ENCODE measurements at places on chromosomes 1 and 21. TPM values are rescaled to one million over a fixed set of nuclear protein-coding genes. Genes with fewer than 3 reads are reported as not detected.
A peak's percentile ranks its signal among the peaks of the same experiment; 100 is the strongest.

SYT14 gene
- total RNA-seq, result 0.09 TPM

TMEM53 gene
- total RNA-seq, result 13.5 TPM

HTR1D gene
- not detected for total RNA-seq

SPRR5 gene
- not detected for total RNA-seq

COL24A1 gene
- total RNA-seq, result 4.7 TPM

TRAF3IP3 gene
- total RNA-seq, result 0.91 TPM

ARHGAP29 gene
- 30.7 TPM for total RNA-seq

C1QB gene
- total RNA-seq, result 198 TPM

IL24 gene
- not detected for total RNA-seq

- DNase-seq, result no peak
These were observed 147.8 kb upstream of the CD34 start for GRCh38 chr1:208058756-208059155.

GRCh38 chr1:42480921-42481320 lies 17.8 kb downstream of the CCDC30 start:
- DNase-seq, result no peak

GRCh38 chr1:213135572-213135971 lies 84.5 kb downstream of the RPS6KC1 start:
- no peak for DNase-seq

- no peak for DNase-seq
These were observed 279.4 kb downstream of the RGS7 start for GRCh38 chr1:241077386-241078147.

- no peak for DNase-seq
These were observed 62.8 kb upstream of the NEK2 start for GRCh38 chr1:211738096-211738690.

- no peak for DNase-seq
These were observed 186.3 kb downstream of the VPS13D start for GRCh38 chr1:12416101-12416500.

DNA sequence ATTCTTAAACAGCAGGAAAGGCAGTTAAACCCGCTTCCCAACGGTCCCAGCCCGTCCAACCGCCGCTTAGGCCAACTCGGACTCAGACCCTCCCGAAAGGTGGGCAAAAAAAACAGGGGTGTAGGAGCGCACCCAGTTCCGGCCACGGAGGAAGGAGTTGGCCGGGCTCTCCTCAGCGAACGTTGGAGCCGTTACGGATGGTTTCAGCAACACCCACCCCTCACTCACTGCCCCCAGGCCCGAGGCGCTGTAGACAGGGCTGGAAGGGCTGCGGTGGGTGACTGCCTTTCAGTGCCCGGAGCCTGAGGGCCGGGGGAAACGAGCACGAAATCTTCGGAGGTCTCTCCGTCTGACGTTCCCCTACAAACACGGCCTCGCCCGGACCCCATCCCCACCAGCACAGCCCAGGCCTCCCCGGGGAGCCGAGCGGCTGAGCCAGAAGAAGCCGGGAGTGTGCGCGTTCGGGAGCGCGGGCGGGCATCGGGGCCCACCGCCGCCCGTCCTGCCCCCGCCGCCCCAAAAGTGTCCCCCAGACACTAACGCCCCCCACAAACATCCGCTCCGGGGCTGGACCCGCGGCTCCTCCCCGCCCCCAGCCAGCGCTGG lies 1.3 kb downstream of the KDM5B start:
- peak; percentile 26 for DNase-seq

GRCh38 chr1:211829343-211830054 lies 1.1 kb downstream of the LPGAT1 start:
- peak; percentile 52 for DNase-seq

- DNase-seq, result no peak
These were observed 2.1 kb downstream of the HLCS start for GRCh38 chr21:36964398-36964797.

DNA sequence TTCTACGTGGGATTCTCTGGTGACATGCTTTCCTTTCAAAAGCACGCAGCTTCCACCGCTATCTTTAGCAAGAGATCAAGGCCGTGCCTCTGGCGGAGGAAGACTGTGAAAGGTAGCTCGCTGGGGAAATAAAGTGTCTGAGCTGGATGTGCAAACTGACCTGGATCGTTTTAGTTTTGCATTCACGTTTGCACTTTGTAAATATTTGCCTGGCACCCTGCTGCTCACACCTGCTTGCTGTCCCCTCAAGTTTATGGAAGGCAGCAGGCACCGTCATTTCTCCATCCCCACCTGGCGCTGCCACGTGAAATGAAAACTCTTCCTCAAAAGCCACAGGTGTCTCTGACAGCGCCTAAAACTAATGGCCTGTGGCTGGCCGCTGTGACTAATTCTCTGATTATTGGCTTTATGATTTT lies 44.0 kb upstream of the TARDBP start:
- DNase-seq, result no peak

DNA sequence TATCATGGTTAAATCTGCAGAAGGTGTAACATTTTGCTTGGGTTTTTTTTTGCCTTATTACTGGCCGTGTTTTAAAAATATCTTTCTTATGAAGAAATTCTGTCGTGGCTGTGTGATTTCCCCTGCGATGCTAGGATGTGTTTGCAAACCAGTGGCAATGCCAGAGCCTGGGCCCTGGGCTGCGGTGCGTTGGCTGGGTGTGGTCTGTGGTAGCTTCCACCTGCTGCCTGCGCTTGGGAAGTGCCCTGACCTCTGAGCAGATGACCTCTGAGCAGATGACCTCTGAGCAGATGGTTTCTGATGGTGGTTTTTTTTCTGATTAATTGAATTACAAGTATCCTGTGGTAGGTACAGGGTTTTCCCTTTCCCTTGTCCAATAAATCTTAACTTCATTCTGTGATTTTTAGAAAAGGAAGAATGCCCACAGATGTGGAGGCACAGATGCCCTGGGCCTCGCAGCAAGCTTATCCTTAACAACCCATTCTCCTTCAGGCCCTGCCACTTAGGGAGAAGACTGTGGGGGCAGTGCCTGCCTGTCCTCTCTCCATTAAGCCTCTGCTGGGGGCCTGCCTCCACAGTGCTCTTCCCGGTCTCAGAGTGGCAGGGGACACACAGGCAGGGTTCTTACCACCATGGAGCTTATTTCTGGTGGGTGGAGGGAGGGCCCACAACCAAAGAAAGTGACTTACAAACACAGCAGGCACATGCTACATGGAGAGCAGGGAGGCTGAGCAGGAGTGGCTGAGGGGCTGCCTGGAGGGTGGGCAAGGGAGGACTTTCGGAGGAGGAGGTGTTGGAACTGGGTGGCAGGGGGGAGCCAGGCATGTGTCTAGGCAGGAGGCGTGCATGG lies 81.7 kb downstream of the PCBP3 start:
- no peak for DNase-seq

DNA sequence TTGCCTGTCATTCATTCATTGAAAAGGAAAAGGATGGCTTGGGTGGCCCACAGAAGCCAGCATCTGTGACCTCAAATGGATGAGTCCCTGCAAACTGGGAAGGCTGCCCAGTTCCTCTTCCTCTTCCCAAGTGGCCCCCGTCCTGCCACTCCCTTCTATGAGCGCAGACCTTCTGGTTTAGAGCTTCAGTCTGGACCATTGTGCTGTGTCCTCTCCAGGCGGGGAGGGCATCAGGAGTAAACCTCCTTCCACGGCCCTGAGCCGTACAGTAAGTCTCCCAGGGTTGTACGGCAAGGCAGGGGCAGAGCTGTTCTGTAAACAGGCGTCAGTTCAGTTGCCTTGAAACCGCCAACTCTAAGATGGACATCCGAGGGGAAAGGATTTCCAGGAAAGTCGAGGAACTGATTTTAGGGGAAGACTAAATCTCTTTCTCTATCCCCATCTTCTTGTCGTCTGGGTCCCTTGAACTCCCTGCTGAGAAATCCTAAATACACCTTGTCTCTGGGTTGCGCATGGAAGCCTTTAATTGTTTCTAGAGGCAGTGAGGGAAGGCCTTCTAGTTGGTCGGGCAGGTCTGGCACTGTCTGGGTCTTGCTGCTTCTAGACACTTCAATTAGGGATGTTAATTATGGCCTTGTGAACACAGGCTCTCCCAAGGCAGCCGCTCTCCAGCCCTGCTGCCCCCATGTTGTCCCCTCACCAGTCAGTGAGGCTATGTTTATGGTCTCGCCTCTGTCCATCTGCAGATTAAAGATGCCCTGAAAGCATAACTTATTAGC lies 22.1 kb downstream of the SOX13 start:
- peak; percentile 53 for DNase-seq

DNA sequence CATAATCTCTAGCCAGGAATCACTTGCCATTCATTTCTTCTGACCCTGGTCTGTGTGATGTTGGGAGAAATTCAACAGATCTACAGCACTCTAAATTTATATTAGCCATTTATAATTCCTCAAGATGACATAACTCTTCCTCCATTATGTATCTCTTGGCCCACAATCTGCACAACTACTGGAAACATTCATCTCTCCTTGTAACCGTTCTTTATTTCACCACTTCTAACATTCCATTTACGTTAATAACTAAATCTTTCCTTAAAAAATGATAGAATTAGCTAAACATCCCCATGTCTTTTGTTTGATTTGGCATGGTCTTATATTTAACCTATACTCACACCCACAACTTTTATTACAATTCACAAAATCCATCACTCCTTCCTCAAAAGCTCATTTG lies 166.0 kb downstream of the COL11A1 start:
- DNase-seq, result no peak

DNA sequence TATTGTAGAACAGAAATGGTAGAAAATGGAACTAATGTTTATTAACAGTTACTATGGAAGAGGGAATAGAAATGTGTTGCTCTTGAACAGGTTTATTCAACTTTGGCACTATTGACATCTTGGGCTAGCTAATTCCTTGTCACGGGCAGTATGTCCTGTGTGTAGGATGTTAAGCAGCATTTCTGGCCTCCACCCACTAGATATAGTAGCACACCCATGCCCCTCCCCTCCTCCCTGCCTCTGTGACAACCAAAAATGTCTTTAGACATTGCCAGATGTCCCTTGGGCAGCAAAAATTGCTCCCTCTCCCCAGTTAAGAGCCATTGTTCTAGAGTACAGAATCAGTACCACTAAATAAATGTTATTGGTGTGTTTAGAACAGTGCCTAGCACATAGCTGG lies 91.4 kb upstream of the TPTE start:
- DNase-seq, result no peak

DNA sequence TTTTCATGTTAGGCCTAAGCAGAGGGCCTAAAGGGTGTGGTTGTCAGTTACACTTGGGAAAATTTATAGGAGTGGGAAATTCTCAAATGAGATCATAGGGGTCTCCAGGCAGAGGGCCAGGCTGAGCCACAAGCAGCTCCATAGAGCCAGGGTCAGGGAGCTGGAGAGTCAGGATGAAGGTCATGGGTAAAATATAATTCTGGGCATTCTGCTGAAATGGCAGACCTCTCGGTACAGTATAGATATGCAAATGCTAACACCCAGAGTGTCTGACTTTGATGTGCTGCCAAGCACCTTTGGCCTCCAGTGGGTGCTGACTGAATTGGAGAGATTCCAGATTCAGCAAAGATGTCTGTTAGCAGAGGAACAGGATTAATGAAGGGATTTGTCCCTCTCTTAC lies 40.1 kb downstream of the DNM3 start:
- DNase-seq, result no peak

- DNase-seq, result no peak
These were observed 51.5 kb upstream of the ERRFI1 start for GRCh38 chr1:8077602-8078001.

DNA sequence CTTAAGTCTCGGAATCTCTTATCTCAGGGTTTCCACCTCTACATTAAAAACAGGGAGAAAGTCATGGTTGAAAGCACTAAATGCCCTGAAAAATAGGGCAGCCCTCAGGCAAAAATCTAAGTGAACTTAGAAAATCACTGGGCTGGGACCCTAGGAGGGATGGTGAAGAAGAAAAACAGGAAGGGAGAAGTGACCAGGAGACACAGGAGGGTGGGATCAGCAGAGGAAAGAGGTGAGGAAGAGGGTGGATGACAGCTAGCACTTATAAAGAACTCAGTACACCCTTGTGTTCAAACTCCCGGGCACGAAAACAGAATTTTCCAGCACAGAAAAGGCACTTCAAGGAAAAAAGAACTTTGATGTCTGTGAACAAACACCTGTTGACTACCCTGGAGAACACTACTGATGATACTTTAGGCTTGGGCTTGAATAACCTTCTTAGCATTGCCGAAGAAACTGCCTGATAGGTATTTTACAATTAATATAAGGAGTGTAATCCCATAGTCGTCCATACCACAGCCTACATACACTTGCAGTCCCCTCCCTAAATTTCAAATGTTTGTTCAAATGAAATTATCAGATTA lies 2.0 kb downstream of the CHML start:
- no peak for DNase-seq

- DNase-seq, result no peak
These were observed 100.5 kb downstream of the NGF start for GRCh38 chr1:115237507-115237906.

- no peak for DNase-seq
These were observed 3.0 kb downstream of the GGPS1 start for GRCh38 chr1:235331401-235331800.

- peak; percentile 41 for DNase-seq
These were observed 27.5 kb upstream of the SLC30A1 start for GRCh38 chr1:211606332-211606913.

DNA sequence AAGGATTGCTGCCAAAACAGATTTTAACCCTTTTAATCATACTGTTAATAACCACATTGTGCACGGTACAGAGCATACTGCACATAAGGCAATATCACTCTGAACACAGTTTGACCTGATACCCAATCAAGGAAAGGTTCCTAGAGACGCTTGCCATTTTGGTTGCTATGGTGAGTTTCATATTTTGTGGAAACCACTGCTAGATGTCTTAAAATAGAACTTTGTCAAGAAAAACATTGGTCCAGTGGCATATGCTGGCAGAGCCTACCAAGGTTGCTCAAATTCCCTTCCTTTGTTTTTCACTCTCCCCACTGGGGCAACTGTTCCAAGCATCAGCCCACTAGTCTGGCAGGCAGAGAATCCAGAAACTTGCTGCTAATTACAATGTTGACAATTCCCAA lies 114.8 kb upstream of the DPYD start:
- DNase-seq, result no peak

GRCh38 chr1:43440358-43440757 lies 13.4 kb downstream of the HYI start:
- peak; percentile 52 for DNase-seq

DNA sequence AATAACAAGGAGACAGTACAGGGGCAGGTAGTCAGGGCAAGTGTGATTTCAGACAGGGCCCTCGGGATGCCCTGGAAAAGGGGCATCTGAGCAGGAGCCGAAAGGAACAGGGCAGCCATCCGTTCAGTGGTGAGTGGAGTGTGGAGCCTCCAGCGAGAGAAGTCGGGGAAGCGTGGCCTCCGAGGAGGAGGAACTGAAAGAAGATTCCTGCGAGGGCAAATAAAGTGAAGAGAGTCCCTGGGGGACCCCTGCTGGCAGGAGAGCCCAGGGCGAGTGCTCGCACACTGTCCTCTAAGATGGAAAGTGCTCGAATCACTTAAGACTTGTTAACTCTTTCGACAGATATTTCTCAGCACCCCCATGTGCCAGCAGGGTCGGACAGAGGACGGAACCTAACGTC lies 3.5 kb upstream of the UTS2 start:
- DNase-seq, result no peak

GRCh38 chr1:2472109-2472508 lies 4.0 kb upstream of the PLCH2 start:
- no peak for DNase-seq

- no peak for DNase-seq
These were observed 110.0 kb downstream of the UBR4 start for GRCh38 chr1:19100028-19100427.

Data from right cardiac atrium (tissue), 5 donors.